Coronary artery (tissue), 2 donors: ENCODE measurements at places on chromosomes 3 and 15.

DNA sequence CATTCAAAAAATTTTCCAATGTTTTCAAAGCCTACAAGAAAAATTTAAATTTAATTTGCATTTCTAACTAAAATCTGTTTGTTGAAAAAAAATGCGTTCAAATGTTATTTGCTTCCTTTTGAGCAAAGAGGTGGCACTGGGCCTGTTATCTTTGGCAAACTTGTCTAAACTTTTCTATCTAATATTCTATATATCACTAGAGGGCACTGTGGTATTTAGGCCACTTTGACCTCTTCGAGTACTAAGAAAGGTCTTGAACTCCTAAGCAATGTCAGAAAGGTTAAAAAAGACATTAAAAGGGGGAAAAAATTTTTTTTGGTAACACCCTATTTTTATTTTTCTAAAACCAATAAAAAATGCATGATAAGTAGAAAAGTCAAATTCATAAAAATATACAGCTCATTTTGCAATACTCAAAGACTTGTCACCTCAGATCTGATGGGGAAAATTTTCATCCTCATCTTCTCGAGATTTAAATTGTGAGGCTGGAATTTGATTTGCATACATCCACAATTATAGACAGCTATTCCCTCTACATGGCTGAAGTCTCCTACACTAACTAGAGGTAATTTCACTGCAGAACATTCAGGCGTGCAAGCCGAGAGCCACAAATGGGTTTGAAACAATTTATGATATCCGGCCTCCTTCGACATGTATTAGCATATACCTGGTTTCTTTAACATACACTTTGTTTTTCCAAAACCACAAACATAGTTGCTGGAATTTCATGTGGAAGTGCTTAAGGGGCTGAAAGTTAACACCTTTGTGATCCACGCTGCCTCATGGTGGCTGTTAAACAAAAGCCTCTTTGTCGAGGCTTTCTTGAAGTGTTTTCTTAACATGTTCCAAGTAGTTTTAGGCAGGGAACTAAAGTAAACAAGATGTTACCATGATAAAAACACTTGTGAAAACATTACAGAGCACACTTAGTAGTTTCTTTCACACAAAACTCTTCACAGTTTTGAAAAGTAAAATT is 576.4 kb downstream of the FOXP1 start:
- DNase-seq, result no peak

GRCh38 chr15:83200162-83200561 is 7.5 kb downstream of the HDGFL3 start:
- DNase-seq, result no peak

DNA sequence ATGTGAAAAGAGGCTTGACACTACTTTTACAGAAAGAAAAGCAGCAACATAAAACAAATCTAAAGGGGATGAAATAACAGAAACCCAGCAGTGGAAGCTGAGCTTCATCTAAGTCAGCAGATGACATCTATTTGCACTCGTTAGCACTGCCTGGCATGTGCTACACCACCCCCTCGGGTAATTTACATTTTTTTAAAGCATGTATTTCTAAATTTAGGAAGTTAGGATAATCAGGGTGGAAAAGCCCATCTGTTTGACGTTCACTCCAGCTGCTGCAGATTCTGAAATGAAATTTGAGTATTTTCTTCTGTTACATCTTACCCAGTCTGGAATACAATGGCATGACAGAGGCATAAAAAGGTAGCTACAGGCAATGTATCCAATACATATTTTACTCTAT is 20.7 kb downstream of the IGSF11 start:
- DNase-seq, result no peak

DNA sequence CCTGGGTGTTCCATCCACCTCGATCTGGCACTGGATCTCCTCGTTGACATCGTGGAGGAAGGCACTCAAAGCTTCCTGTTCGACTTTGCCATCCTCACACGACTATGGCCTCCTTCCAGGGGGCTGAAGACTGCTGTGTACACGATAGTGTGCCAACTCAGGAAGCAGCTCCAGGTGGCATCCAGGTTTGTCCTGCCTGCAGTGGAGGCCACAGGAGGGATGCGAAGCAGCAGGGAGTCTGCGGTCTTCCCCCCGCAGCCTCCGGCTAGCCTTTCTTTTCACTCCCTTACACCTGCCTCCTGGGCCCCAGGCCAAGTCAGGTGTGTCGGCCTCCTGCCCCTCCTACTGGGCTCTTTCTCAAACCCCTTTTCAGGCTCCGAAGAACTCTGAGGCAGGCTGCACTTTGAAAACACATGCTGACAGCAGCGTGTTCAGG is 32.2 kb downstream of the SYNM start:
- no peak for DNase-seq

DNA sequence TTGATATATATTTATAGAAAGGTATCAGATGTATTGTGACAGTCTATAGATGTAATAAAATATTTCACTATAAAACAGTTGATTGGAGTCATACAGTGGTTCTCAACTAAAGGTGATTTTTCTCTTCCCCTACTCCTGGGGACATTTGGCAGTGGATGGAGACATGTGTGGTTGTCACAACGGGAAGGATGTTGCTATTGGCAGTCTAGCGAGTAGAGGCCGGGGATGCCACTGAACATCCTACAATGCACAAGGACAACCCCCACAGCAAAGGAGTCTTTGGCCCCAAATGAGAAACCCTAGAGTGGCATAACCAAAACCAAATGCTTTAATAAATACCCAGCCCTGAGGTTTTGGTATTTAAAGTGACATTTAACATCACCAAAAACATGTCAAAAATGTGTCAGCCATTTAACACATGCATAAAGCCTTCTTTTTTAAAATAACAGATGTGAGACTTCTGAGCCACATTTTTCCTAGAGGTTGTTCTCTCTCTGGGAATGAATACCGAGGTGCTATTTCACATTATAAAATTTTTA is 367.5 kb downstream of the PTPRG start:
- no peak for DNase-seq

- DNase-seq, result no peak
Observed at GRCh38 chr15:63833021-63833696, 589 bp downstream of the HERC1 start.

GRCh38 chr15:40151499-40151898 is 9.4 kb upstream of the BUB1B start:
- no peak for DNase-seq

DNA sequence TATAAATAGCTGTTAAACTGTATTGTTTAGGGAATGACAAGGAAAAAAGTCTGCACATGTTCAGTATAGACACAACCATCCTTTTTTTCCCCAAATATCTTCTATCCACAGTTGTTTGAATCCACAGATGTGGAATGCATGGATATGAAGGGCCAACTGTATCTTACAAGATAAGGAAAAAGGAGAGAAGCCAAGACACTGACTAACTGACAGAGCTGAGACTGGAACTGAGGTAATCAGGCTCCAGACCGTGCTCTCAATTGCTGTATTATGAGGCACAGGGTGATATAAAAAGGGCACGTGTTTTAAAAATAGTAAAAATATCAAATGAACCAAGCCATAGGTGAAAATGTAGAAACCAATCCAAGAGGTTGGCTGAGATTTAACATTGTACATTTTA is 49.0 kb downstream of the DHX36 start:
- DNase-seq, result no peak

DNA sequence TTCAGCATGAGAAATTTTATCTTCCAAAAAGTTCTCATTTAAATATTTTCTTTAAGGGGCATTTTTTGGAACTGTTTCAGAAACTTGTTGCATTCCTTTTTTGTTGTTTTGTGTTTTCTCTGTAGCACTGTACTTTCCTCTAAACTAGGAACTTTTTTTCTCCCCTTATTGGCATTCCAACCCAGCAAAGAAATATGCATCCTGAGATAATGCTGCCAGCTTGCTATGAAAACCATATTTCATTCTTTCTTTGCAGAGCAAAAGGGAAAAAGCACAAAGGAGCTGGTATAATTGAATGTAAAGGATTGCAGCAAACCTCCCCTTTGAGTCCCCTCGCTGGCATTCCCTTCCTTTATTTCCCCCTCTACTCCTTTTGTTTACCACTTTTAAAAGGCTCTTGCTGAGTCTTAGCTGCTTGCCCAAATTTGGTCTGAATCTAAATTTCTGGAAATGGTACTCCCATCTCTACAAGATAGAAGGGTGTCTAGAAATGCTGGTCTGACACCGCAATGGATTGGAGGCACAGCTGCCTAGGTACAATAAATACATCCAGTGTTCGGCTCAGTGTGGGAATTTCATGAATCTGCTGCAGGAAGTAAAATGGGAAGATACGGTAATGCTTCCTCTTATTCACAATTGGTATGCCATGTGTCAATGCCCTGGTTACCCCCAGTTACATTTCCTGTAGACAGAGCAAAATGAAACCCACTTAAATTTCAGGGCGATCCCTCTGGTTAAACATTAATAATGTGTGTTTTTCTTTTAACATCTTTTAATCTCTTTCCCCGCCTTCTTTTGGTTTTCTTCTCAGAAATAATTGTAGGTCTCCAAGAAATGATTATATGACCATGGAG is 156.6 kb downstream of the MEIS2 start:
- no peak for DNase-seq

DNA sequence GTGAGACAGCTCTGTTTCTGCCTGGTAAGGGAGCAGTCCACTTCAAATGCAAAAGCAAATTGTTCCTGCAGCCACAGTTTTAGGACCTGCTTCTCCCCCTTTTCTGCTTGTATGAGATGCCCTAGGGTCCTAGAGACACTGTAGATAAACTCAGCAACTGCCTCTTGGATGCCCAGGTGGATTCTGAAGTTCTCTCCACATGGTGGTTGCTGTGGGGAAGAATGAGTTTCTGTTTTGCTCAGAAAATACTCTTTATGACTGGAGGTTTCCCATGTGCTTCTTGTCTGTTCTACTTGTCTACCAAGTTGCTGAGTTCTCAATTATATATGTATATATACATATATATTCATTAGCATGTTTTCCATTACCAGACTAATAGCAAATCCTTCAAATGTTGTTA is 5.6 kb upstream of the ZNF80 start:
- DNase-seq, result no peak

DNA sequence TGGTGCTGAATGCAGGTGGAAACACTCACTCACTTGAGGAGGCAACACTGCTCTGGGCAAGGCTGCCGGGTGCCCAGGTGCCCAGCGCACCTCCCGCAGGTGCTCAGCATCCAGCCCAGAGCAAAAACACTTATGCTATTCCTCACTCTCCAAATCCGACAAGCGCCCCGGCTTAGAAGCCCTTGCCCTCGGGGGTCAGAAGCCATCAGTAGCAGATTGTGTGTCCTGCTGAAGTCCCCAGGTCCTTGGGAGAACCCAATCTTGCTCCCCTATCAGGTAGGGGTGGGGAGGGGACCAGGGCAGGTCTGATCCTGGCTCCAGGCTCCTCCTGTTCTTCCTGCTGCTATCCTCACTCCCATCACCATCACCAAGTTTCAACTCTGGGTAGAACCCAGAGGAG is 46.7 kb downstream of the TLE3 start:
- DNase-seq, result no peak

DNA sequence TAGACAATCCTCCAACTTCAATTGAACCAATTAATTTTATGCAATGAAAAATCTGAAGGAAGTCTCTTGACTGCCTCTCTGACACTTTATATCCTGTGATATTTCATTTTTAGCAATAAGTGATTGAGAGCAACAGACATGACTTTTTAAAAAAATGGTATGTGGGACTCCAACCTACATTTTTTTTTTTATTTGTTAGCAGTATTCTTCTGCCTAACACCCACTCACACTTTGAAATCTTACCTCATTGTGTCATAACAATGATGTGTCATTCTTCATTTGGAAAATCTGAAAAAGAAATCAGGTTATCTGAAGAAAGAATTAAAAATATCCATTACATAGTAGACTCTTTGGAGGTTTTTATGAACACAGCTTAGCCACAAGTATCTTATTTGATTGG is 541.3 kb upstream of the KCNMB2 start:
- no peak for DNase-seq

DNA sequence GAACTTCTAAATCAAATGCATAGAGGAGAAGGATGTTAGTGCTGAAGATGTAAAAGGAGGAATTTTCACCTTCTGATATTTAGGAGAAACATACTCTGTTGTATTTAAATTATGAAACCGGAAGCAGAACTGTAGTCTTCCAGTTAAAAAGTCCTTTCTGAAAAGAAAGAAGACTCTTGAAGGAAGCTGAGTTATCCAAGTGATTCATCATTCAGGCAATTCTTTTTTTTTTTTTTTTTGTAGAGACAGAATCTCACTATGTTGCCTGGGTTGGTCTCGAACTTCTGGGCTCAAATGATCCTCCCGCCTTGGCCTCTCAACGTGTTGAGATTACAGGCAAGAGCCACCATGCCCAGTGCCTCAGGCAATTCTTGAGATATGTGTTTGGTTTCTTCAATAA is 424.8 kb upstream of the TPM1 start:
- DNase-seq, result no peak
